Naive B cell (primary cell): ENCODE measurements at places on chromosomes 6 and 20.

DNA sequence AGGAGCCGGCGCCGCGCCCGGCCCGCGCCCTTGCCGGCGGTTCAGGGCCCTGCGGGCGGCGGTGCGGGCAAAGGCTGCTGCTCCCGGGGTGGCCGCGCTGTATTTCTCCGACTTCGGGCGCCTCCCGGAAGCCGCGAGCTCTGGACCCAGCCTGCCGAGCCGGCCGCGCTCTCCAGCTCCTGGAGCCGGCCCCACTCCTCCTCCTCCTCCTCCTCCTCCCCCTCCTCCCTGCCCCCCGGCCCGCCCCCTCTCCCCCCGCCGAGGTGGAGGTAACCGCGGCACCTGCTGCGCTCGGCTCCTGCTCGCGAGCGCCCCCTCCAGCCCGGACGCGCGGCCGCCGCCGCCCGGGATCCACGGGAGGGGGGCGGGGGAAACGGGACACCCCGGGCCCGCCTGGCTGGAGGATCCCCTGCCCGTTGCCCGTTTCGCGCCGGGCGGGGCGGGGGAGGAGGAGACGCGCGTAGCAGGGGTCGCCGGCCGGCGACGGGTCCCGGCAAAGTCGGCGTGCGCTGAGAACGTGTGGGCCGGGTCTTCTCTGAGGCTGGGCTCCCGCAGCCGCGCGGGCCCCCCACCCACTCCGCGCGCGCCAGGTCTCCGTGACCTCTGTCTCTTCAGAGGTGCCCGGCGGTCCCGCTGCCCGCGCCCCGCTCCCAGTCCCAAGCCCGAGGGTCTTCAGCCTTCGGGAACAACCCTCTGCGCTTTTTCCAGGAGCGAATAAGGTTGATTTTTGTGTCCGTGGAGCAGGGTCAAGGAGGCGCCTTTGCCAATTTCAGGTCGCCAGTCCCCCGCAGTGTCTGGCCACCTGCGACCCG, at the start of gene SLC22A23:
Gene SLC22A23 (minus strand): TSS at position 153 of the 812 bp plus-strand sequence. CDS start 491 bp downstream, outside the sequence.
- peak; percentile 46 for DNase-seq

- DNase-seq, result no peak
Observed at GRCh38 chr20:46028110-46028509, 905 bp upstream of the SLC12A5 start.

DNA sequence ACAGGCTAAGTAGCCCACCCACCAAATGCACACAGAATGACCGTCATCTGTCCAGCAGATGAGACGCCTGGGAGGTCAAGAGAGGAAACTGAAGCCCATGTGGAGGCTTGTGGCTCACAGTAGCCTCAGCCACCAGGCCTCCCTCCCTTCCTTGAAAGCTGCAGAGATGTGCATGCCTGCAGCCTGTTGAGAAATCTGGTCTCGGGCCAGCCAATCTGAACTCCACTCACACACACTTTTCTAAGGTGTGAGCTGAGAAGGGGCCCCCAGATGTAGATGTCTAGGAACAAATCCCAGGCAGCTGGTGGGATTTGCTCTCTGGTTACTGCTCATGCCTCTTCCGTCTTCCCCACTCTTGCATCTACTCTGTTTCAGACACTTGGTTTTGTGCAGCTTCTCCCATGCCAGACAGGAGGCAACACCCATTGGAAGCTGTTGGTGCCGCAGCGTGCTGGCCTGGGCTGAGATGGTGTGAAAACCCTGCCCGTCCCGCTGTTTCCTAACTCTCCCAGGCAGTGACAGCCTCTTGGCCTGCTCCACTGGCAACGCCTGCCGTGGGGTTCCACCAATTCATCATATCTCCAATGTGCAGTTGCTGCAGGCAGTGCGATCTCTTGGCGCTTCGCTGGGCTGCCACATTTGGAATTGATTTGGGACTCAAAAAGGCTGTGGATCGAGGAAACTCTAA, 24.1 kb upstream of the PAX1 start:
- DNase-seq, result no peak

GRCh38 chr6:3022765-3023662, 23.3 kb downstream of the NQO2 start:
- DNase-seq, result no peak

DNA sequence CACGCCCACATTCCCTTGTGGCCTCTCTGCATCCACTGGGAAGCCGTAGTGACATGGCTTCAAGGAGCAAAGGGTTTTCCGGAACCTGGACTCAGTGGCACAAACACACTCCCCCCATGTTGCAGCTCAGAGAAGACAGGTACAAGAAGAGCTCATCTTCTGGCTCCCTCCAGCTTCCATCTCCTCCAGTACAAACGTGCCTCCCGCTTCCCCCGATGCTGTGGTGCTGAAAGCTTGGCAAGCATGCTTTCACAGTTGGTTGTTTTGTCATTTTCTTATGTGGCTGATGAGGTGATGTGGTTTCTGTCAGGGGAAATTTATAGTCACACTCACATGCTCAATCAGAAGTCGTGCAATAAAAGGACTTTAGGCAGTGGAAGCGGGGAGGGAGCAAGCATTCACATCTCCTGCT, 258.5 kb downstream of the KIF16B start:
- no peak for DNase-seq

DNA sequence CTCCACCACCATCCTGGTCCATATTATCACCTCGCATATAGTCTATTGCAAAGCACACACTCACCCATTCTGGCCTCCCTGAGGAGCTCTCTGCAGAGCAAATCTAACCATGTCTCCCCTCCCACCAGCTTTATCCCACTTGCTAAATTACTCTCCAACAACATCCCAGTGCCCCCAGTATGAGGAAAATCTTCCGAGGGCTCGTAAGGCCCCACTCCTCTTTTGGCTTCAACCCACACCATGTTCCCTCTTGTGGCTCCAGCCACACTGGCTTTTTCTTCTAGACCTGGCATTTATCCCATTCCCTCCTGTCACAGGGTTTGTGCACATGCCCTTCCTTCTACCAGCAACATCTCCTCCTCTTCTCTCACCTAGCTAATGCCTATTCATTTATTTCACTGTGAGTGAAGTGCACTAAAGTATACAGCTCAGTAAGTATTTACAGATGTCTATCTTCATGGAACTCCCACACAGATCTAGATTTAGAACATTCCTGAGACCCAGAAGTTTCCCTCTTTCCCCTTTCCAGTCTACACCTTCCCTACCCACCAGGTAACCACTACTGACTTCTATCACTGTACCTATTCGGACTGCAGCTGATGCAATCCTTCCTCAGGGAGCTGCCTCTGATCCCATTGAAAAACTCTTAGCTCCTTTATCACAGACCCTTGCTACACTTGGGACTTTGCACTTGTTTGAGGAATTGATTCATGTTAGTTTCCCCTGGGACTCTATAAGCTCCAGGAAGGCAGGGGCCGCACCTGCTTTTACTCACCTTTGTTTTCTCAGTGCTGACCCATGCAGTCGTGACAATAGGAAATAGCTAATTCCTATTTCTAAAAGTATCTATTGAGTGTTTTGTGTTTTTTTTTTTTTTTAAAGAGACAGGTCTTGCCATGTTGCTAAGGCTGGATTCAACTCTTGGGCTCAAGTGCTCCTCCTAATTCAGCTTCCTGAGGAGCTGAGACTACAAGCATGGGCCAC, 15.5 kb downstream of the MRPL14 start:
- no peak for DNase-seq

- no peak for DNase-seq
Observed at GRCh38 chr6:149755300-149756260, 6.0 kb downstream of the PCMT1 start.

DNA sequence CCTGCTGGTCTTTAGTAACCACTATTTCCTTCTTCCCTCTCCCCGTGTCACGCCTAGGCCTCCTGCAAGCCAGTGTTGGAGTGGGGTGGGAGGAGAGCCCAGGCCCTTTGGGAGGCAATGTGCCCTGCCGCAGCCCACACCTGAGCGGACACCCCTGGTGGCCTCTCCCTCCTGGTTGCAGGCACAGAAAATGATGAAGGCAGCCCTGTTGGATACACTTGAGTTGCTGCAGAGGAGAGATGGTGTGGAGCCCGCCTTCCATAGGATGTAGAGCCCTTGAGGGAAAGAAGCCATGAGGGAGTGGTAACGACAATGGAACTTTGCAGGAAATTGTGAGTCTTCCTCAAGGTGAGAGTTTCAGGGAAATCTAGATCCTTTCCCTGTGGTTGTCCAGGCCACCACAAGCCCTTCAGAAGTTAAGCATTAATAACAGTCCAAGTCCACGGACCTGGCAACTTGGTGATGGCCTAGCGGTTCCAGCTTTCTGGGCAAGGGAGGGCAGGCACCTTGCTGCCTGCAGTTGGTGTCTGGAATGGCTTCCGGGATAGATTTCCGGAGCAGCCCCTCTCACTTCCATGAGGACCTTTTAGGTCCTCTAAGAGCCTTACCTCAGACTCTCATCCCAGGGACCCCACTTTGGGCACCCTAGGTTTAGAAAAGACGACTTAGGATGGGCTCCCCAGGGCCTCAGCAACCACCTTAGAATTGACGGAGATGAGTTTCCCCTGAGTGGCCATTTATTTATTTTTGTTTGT, 67.3 kb upstream of the NXT1 start:
- no peak for DNase-seq

- peak; percentile 33 for DNase-seq
Observed at GRCh38 chr6:109978174-109979032, at the start of gene GPR6. Gene GPR6 (plus strand): TSS chr6:109978311. CDS start chr6:109979113, 802 bp downstream.

- no peak for DNase-seq
Observed at GRCh38 chr20:3237958-3238615, 903 bp downstream of the SLC4A11 start.

- DNase-seq, result no peak
Observed at GRCh38 chr6:151380848-151381205, 10.5 kb downstream of the ZBTB2 start.

- DNase-seq, result no peak
Observed at GRCh38 chr6:52499026-52499425, 77.8 kb downstream of the TRAM2 start.

- DNase-seq, result no peak
Observed at GRCh38 chr6:155638200-155638599, 182.6 kb upstream of the NOX3 start.

DNA sequence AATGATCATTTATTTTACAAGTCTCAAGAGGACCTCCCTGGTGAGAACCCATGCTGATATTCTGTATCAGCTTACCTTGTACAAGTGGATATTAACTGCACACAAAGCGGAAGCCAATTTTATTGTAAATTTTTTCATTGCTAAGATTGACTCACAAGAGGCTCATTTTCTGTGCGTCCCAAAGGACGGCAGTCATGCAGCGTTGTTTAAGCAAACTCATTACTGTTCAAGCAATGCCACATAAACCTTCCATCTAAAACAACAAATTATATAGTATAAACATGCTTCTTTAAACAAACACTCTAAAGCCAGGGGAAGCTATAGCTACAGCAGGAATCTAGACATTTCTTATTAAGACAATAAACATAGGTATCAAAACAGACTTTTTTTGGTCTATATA, 575.3 kb downstream of the FRK start:
- DNase-seq, result no peak

DNA sequence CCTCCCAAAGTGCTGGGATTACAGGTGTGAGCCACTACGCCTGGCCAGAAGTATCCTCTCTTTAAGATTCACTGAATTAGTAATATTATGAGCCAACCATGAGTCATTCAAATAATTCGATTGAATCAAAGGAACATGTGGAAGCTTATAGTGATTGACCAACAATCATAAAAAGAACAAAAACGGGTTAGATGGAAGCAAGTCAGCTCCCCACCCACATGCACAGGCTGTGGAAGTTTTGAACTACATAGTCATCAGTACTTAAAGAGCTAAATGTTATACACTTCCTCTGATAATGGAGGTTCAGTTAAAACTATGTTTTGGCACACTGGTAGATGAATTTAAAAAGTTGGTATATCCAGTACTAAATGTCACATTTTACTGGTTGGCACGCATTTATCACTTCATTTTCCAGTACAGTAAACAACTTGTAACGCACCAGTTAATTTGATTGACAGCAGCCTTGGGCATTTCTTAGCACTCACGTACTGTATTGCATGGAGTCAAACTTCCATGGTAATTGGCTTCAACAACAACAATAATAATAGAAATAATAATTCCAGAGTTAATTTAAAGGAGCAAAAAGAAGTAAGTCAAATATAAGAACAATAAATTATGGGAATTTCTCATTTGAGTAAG, 1107.3 kb upstream of the MAP3K7 start:
- no peak for DNase-seq

GRCh38 chr6:161082215-161082614, 90.6 kb downstream of the MAP3K4 start:
- DNase-seq, result no peak

- DNase-seq, result no peak
Observed at GRCh38 chr6:26155061-26155930, 68.1 kb downstream of the HFE start.

DNA sequence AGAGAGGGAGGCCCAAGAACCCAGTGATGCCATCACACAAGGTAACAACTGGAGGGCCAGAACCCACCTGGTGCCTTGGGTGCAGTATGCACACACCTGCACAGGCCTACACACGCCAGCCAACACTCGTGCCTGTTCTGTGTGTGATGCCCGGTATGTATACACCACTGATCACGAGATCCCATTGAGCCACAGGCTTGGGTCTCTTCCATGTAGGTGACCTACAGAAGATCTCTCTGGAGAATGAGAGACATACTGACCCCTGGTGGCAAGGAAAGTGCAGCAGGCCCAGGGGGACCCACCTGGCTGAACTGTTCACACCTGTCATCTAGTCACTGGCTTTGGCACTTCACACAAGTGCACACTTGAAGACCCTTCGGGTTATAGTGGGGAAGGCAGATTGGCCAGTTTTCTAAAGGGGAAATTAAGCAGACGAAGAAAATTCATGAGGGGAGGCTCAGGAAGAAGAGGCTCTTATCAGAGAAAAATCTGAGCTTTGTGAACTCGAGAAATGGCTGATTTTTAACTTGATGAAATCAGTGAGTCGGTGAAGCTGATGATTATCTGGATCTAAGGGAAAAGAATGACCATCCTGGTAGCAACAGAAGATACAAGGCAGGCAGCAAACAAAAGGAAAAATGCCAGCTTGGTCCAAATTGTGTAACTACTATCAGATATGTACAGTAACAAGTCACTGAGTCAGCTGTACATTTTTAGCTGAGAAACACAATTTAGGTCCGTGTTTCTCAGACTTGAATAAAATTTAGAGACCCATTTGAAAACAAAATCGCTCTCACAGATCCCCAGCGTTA, 69.1 kb upstream of the PBOV1 start:
- peak; percentile 4 for DNase-seq

DNA sequence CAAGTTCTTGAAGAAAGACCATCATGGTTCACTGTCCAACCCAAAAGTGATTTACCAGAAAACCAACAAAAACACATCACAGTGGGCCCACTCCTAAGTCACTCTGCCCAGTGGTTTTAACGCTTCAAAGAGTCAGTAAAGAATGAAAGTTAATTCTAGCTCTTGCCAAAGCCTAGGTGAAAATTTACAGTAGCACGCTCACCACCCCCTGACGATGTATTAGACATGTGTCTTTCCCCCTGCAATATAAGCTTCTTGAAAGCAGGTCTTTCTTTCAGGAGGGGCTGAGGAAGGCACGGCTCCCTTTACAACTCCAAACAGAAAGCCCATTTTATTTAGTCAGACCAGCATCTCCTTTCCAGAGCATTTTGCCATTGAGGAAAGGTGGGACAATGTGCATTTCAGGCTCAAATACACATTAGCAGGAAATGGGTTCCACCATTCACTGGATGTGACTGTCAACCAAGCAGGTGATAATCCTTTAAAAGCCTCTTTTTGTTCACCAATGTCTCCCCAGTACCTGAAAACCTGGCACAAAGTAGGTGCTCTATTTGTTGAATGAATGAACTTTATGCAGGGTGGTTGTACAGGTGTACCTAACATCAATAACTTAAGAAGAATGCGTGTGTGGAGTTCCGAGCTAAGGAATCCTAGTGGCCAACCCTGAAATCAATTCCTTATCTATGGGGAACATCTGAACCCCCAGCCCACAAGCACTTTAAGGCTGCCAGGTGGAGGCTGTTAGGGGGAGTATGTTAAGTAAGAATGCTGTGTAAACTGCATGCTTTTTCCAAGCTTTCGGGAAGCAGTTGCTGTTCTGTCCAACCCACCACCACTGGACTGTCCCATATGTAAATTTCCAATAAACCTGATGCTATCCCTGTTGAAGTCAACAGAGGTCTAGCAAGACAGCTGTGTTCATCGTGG, 11.4 kb downstream of the EZR start:
- no peak for DNase-seq
